ENCODE measurements at places on chromosomes 2 and 18.

DNA sequence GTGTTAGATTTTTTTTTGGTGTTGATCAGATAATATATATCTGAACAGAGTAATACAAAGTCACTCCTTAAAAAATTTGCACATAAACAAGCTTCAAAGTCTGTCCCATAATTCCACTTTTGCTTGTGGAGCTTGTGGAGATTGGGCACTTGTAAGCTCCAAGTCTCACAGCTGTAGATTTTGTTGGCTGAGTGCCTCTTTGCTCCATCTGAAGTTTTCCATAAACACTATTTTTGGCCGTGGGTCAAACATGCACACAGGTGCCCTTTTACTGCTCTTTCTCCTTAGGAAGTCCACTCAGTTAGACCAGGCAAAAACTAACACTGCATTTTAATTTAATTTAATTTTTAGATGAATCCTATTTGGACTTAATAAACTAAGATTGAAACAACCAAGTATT, 3.6 kb upstream of the KCNJ13 start:
- DNase-seq, result no peak

GRCh38 chr2:83081826-83082690, 1377.0 kb downstream of the SUCLG1 start:
- DNase-seq, result no peak

- no peak for DNase-seq
These were observed 1.1 kb downstream of the GRP start for GRCh38 chr18:59220784-59221765.

GRCh38 chr18:31410716-31411483, 34.3 kb downstream of the DSG4 start:
- DNase-seq, result no peak

GRCh38 chr18:14075196-14075595, 57.0 kb downstream of the ZNF519 start:
- DNase-seq, result no peak

- no peak for DNase-seq
These were observed 142.4 kb downstream of the DDX1 start for GRCh38 chr2:15733867-15734673.

DNA sequence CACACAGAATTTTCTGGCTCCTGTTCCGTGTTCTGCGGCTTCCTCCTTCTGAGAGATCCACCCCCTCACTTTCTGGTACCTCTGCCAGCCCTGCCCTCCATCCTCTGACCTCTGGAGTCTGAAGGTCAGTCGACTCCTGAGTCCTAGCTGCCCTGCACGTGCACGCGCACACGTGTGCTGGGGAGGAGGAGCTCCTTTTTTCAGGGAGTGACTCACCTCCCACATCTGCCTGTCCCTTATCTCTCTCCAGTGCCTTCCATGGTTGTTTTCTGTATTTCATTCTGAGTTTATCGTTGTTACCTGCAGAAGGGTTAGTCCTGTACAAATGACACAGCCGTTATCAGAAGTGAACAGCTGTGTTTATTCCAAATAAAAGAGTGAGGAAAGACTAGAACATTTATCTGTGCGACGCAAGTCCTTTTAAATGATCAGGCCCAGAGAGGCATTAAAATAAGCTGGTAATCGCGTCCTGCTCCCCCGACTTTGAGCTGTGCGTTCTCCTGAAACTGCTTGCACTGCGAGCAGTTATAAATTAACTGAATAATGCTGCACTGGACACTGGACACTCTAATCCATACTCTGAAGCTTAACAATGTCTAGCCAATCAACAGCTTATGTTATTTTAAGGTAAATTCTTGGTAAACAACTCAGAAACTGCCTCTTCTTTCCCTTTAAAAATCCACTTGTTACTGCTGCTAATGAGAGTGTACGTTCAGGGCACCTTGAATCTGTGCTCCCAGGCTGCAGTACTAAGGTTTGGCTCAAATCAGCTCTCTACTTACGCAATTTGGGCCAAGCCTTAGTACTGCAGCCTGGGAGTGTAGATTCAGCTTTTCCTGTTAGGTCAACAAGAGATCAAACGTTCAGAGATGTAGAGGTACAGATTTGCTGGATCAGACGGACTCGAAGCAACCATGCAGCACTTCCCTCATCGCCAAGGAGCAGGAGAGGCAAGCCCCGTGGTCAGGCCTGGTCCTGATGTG, 72.5 kb downstream of the GALR1 start:
- DNase-seq, result no peak

GRCh38 chr2:232459419-232460035, 3.6 kb downstream of the ALPI start:
- no peak for DNase-seq

DNA sequence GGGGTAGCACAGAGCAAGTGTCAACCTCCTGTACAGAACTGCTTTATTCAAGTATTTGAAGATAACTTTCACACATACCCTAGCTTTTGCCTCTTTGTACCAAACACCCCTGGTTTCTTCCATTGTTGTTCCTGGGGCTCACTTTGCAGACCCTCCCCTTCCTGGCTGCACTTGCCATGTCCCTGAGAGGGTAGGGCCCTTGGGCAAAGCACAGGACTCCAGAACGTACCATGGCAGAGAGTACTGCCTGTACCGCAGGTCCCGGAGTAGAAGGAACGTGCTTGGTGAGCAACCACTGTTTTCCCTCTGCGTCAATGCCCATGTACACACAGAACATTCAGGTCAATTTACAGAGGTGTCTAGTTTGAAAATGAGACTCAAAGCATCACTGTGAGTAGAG, 290.4 kb downstream of the EN1 start:
- DNase-seq, result no peak

GRCh38 chr2:181397331-181397730, 59.9 kb upstream of the ITGA4 start:
- DNase-seq, result no peak

DNA sequence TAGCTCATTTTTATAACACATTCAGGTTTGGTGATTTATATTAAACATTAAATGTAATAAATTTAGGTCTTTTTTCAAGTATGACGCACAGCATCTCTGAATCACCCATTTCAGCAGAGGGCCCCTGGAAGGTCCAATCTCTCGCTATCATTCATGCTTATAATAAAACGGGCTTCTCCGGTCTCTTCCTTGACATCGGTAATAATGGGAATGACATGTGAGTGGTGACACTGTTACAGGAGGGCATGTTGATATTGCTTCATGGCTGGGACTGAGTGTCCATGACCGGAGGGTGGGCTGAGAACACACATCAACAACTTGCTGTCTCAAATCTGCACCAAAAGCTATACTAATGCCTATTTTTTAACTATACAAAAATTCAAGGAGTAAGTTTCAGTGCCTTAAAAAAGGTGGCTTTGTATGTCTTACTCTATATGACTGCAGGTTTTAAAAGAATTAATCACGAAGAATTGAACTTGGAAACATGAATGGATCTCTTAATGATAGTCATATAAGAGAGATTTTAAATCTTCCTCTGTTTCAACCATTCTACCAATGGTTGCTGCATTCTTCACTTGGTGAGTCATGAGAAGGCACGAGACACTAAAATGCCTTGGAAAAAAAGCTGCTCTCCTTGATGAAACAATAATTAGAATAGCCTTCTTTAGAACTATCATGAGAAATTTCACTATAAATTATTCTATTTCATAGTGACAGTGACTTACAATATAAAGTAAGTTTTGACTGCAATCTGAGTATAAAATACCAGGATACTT, 101.9 kb upstream of the NRP2 start:
- DNase-seq, result no peak

DNA sequence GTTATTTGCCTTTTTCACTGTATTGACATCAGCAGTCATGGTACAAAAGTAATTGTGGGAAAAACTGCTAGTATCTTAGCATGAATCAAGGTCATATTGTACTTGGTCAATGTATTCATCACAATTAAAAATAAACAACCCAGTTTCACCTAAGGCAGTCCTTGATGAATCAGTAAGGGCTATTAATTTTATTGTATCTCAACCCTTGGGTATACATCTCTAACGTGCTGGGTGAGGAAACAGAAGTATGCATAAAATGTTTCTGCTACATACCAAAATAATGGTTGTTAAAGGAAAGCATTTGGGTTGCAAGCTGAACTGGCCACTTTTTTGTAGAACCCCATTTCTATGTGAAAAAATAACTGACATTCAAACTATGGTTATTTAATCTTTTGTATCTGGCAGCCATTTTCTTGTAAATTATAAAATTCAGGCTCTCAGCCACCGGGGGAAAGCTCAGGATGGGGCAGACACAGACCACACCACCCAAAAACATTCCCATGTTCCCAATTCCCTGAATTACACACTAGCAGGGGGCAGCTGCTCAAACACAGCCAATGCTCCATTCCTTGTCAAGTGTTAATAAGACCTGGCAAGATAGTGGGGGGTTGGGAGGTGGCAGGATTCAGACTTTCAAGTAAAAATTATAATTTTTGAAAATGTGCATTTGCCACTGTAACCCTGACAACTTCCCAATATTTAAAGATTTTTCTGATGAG, 49.3 kb downstream of the OLA1 start:
- no peak for DNase-seq

DNA sequence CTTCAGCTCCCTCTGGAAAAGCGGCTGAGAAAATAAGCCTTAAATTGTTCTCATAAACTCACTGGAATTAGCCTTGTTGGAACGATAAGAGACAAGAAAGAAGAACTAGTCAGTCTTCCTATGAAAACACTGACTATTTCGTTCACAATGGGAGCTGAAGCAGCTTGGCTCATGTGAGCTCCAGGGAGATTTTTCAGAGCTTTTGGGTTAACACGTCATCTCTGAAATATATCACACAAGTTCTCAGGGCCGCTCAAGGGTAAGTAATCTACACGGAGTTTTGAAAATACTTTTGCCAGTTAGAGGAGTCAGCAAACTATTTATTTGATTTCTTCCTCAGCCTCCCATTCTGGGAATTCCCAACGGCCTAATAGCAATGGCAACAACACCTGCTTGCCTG, 316.2 kb upstream of the MGAT5 start:
- no peak for DNase-seq

- no peak for DNase-seq
These were observed 266.9 kb downstream of the GBX2 start for GRCh38 chr2:235901243-235901642.

DNA sequence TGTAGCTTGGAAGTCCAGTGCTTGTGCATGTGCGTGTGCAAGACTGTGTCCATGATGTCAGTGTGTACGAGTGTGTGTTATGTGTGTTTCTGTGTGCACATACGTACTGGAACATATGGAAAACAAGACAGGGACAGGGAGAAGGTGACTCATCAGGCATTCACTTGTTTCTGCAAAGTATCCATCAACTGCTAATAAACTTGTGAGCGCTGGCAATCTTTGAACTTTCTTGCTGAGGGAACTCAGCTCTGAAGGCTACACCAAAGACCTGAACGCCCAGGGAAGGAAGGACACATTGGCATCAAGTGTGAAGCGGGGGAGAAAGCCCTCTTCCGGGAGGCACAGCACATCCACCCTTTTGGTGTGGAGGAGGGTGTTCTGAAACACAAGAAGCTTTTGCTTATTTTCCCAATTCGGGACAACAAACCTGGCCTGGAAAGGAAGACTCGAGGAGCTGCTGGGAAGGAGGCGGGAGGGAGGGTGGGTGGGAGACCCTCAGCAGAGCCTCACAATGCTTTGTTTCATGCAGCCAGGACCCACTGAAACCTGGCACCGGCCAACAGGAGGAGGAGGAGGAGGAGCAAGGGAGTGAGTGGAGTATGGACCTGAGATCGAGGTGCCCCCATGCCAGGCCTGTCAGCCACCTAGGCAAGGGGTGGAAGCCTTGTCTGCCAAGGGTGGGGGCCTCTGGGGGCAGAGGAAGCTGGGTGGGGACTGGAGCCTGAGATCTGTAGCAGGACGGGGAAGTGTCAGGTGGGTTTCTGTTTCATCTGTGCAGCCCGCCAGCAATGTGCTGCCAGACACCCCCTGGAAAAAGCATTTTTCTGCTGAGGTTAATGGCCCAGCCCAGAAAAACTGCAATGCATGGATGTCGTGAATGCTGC, 26.8 kb downstream of the SMAD7 start:
- no peak for DNase-seq

DNA sequence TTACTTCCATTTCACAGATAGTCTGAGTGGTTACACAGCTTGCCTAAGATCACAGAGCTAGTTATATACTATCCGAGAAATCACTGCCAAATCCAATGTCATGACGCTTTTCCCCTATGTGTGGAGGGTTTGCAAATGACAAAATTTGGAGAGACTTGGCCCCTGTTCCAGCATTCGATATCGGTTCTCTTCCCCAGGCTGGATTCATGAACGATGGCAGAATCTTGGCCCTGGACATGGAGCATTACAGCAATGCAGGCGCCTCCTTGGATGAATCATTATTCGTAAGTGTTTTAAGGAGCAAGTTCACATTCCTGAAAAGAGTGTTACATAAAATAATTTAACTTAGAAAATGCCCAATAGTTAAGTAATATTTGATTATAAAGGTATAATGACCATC, 55.1 kb downstream of the AOX1 start:
- DNase-seq, result no peak

GRCh38 chr2:72139471-72139873, 8.2 kb downstream of the CYP26B1 start:
- no peak for DNase-seq

GRCh38 chr2:231099918-231100317, 24.9 kb downstream of the HTR2B start:
- DNase-seq, result no peak

- DNase-seq, result no peak
These were observed 24.5 kb upstream of the STAM2 start for GRCh38 chr2:152200101-152200500.

- DNase-seq, result no peak
These were observed 59.0 kb upstream of the LDLRAD4 start for GRCh38 chr18:13159579-13159978.

DNA sequence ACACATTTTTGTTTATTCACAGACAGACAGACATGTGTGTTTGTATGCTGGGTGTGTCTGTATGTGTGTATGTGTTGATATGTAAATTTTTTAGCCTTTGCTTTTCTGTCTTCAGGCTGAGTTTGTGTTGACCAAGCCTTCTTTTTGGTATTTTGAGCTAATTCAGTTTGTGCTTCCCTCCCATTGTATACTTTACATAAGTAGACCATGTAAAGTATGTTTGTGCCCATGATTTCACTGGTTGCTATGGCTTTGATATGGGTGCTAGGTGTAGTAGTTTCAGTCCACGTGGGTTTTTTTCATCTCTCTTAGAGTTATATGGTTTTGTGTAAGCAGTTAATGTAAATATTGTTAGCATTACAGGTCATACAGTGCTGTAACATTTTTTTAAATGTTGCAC, 129.4 kb upstream of the EPC2 start:
- no peak for DNase-seq

DNA sequence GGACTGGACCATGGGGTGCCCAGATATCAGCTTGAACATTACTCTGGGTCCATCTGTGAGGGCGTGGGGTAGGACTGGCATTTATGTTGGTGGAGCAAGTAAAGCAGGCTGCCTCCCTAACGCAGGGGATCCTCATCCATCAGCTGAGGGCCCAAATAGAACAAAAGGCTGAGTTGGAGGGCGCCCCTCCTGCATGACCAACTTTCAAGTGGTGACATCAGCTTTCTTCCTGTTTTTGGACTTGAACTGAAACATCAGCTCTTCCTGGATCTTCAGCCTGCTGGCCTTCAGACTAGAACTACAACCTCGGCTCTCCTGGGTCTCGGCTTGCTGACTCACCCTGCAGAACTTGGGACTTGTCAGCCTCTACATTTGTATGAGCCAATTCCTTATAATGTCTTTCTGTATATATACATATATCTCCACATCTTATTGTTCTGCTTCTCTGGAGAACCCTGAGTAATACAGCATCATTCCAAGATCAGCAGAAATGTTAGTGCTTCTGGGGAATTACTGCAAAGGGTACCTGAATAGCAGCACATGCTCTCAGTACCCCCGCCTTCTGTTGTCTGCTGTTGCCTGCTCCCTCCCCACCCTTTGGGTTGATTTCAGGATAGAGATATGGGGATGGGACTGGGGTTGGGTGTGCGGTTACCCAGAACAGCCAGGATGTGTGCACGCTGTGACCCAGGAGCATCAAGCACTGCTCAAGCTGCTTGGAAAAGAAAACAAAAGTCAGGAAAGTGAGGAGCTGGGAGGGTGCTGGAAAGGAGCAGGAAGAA, 20.0 kb downstream of the TMEM127 start:
- no peak for DNase-seq

Measured in activated T-helper 1 cell treated with anti-CD3 and anti-CD28 coated beads, Interleukin-2, amount 50 U/mL, for 16 hours (primary cell).